Activated CD8-positive, alpha-beta T cell treated with anti-CD3 and anti-CD28 coated beads, Interleukin-2, amount 10 ng/mL, durations not matched to agents 7 days and 5 days (primary cell): ENCODE measurements at places on chromosomes 13 and 19.

DNA sequence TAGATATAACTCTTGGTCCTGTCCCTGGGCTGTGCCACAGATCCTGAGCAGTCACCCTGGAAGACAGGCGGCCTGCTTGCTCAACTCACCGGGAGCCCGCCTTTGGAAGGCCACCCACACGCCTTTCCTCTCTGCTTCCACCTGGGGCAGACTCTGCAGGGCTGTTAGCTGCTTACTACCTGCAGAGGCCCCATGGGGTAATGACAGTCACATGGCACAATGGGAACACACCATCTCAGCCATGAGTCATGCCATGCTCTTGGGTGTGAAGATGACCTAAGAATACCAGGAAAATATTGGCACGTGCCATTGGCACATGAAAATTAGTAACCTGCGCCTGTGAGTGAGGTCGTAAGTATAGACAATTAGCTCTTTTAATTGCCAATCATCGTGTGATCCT is 108.6 kb downstream of the COL4A2 start:
- DNase-seq, result no peak

DNA sequence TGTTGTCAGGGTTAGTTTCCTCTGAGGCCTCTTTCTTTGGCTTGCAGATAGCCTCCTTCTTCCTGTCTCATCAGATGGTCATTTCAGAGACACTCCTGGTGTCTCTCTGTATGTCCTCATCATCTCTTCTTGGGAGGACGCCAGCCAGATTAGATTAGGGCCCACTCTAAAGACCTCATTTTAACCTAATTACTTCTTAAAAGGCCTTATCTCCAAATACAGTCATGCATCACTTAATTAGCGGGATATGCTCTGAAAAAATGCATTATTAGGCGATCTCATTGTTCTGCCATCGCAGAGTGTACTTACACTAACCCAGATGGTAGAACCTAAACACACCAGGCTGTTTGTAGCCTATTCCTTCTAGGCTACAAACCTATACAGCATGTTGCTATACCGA is 89.0 kb downstream of the CDK8 start:
- no peak for DNase-seq

DNA sequence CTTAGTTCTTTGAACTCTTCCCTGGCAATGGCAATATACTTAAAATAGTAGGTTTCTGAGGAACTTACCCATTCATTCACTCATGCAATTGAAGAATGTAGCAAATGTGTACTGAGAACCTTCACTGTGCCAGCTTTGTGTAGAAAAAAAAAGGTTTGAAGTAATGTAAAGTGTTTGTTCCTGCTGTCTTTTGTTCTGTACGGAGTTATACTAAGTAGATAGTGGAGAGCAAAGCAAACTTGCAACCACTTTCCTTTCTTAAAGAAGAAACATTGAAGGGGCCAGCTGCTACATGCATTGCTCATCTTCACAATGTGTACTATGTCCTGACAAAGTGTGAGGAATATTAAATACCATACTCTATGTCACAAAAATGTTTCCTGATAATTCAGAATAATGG is 68.9 kb upstream of the FREM2 start:
- DNase-seq, result no peak

- no peak for DNase-seq
These were observed 71.4 kb upstream of the XPO4 start for GRCh38 chr13:20973886-20974425.

DNA sequence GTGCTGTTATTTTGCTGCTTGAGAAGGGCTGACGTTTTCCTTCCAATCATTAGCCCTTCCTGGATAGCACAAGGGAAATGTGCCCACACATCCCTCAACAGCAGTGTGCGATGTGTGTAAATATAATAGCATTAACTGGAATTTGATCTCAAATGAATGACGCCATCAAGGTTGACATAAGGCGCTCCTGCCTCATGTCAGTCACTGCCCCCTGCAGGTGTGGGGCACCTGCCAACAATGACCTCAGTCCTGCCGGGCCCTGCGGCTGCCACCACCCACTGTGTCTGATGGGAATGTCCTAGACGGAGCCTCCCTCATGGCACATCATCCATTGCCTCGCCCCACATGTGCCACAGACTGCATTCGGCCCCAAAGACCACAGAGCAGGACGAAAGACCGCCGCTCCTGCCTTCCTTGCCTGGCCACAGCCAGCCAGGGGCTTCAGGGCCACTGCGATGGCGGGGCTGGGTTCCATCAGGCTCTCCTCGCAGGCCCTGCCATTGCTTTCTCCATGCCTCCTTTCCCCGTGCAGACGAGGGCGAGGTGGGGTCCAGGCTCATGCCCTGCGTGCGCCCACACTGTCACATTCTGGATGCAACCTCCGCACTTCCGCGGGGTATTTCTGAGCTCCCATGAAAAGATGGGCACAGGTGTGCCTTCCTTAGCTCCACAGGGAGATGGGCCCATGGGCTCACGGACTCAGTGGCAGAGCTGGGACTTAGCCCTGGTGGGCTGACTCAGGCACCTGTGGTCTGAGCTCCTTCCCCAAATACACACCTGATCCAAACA is 146.7 kb downstream of the SOX1 start:
- DNase-seq, result no peak
